HT-29 (cell line): ENCODE measurements at places on chromosomes 5 and 9.

- peak; percentile 7 for DNase-seq
Measured at GRCh38 chr9:114775981-114776380, 29.9 kb downstream of the TNFSF15 start.

DNA sequence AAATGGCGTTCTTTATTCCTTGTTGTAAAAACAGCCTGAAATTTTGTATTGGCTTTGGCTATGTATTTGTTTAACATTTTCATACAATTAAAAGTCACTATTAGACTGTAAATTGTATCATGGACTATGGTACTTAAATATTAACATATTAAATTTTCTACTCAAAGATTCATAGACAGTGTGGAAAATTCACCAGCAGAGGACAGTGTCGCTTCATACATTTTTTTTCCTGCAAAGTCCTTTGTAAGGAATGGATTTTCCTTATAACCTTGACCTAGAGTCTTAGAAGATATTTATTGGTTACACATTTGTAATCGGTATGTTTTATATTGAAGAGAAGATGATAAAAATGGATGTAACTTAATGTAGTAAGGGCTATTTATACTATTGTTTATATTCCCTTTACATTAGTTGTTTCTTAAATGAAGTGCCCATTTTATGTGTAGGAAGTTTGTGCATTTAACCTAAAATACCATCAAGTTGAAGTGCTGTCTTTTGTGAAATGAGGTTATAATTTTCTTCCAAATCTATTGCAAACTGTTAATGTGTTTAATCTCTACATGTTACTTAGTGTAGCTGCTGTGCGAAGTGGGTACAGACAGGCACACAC, 150.1 kb downstream of the KDM4C start:
- peak; percentile 66 for DNase-seq

- DNase-seq = no peak
Measured at GRCh38 chr9:126703002-126703865, 89.5 kb downstream of the LMX1B start.

- DNase-seq = no peak
Measured at GRCh38 chr5:73242735-73243134, 69.7 kb downstream of the TMEM174 start.

DNA sequence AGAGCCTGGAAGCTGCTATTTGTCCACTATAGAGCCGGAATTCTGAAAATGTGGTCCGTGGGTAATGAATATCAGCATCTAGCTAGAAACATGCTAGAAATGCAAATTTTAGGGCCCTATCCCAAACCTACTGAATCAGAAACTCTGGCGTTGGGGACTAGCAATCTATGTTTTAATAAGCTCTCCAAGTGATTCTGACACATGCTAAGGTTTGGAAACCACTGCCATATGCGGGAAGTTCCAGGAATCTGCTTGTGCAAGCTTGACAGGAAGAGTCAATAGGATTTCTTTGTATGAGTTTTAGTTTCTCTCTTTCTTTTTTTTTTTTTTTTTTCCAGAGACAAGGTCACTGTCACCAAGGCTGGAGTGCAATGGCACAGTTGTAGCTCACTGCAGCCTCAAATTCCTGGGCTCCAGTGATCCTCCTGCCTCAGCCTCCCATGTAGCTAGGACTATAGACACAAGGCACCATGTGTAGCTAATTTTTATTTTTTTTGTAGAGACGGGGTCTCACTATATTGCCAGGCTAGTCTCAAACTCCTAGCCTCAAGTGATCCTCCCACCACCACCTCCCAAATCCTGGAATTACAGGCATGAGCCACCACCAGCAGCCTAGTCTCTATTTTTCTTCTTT, 26.4 kb upstream of the CARNMT1 start:
- no peak for DNase-seq

- DNase-seq = no peak
Measured at GRCh38 chr9:133635533-133636531, at the start of gene DBH. Gene DBH (plus strand): TSS chr9:133636363. CDS start chr9:133636372, 9 bp downstream.

DNA sequence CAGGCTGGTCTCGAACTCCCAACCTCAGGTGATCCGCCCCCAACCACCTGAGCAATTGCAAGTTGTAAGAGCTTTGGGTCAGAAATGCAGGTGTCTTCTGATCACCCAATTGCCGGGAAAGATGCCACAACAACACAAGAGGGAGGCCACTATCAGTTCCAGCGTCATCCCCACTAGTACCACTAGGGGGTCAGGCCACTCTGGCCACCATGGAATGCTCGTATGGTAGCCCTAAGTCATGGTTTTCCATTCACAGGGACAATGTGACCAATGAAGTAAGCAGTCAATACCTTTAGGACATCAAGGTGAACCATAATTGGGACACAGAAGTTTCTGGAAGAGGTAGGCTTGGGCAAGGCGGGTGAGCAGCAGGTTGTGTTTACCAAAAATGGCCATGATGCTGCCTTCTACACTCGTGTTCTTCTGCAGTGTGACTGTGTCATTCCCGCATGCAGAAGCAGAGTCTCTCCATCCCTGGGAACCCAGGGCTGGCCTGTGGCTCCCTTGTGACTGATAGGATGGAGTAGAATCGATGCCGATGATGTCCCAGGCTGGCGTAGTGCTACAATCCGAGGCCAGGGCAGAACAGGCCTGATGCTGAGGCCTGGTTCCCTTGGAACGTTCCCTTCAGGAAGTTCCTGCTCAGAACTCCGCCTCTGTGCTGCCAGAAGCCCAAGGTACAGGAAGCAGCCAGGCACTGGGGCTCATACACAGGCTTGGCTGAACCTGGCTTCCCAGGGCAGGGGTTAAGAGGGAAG, 42.2 kb upstream of the ANKRD33B start:
- peak; percentile 22 for DNase-seq

DNA sequence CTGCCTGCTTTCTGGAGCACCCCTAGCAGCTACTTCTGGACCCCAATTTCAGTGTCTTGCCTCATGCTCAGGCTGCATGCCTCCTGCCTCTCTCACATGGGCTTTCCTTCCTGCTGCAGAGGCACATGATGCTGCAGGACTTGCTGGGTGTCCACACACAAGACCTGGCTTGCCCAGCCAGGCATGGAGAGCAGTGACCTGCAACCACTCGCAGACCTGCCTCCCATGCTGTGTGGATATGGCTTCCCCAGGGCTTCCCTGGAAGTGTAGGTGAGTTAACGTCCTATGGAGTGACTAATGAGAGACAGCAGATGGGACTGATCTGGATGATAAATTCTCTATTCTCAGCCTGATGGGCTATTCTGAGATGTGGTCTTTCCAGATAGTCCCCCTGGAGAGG, 53.2 kb upstream of the SMIM32 start:
- DNase-seq = no peak

DNA sequence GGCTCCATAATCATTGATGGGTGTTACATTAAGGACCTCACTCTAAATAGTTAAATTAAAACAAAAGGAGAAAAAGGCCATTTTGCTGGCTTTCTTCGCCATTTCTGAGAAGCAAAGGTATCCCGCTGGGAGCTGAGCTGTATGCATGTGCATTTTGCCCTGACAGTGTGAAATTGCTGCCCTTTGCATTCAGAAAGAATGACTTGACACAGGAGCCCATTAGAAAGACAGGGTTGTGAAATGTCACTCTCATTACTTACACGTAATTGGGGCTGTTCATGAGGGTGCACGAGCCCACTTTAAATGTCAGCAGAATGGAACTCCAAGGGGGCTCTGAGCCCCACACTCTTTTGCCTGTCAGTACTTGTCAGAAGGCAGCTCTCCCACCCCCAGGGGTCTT, 85.0 kb downstream of the SEMA4D start:
- no peak for DNase-seq

DNA sequence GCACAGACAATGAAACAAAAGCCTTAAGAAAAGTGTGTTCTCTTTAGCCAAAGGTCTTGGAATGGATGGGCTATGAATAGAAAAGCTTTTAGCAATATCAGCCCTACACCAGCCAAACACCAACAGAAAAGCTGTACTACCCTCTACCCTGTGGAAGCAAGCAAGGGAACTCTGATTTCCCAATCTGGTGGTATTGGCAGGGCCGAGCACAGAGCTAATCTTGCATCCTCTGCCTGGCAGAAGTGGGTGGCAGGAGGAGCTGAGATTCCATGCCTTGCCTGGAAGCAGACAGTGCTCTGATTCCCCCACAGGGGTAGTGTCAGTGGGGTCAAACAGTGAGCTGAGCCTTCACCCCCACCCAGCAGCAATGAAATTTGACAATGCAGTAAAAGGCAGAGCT, 29.6 kb upstream of the ZNF782 start:
- no peak for DNase-seq

DNA sequence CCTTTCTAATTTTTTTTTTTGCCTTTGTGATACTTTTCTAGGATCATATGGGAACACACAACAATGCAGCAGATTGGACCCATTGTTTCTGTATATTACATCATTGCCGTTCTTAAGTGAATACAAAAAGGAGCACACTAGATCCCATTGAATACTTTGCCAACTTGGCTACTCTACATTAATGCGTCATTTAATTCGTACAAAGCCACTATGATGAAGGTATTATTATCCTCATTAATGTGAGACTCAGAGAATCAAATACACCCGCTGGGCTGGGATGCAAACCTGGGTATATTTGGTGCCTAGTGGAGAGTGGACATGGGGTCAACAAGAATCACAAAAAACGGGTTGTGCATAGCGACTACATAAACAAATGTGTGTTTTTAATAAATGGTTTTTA, 31.9 kb downstream of the OR2K2 start:
- DNase-seq = no peak

DNA sequence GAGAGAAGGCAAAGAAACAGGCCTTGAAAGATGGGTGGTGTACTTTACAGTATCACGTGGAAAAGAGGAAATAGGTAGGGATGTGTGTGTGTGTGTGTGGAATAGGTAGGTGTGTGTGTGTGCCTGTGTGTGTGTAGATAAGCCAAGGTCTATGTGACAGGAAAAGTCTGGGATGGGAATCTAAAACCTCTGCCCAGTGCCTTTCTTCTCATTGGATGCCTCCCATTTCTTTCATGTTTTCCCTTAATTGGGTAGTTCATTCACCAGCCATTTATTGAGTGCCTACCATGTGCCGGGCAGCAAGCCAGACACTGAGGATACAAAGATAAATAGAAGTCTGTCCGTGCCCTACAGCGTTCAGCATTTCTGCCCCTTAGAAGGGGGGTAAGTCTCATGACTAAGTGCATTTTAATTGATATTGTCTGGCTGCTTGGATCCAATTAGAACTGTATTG, 1.0 kb downstream of the URM1 start:
- peak; percentile 21 for DNase-seq

GRCh38 chr9:107480386-107480789, 9.2 kb downstream of the KLF4 start:
- DNase-seq = no peak

DNA sequence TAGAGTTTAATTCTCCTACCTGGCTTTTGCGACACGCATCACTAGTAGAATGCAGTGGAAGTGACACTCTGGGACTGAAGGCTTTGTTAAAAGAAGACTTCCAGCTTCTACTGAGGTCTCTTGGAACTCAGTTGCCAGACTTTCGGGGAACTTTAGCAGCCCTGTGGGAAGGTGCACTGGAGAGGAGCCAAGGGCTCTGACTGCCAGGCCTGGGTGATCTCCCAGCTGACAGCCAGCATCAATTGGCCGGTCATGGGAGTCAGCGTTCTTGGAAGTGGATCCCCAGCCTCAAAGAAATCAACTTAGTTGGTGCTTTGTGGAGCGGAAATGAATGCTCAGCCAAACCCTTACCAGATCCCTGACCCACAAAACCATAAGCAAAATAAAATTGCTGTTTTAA, 87.1 kb downstream of the OSTF1 start:
- no peak for DNase-seq

GRCh38 chr9:88418715-88419540, 30.7 kb downstream of the SPIN1 start:
- DNase-seq = peak; percentile 10
